Stimulated activated naive CD4-positive, alpha-beta T cell treated with Interleukin-2 at 50 U/mL for 16 hours (primary cell): ENCODE measurements at places on chromosomes 2 and 18.

DNA sequence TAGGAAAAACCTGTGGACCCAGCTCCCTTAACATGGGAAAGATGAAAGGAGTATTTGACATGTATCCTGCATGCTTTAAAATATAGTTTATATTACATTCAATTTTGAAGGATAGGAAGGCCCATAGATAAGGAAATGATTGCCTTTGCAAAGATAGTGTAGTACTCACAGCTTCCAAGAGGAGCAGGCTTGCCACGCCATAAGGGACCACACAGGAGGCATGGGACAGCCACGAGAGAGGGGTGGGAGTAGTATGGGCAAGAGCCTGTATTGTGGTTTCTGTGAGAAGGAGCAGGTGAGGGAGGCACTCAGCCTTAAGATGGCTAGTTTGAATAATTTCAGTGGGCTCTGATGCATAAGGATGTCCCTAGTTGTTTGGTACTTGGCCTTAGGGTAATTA lies 740.3 kb downstream of the SATB2 start:
- no peak for DNase-seq

- no peak for DNase-seq
Observed at GRCh38 chr2:39741871-39742270, 37.2 kb downstream of the THUMPD2 start.

DNA sequence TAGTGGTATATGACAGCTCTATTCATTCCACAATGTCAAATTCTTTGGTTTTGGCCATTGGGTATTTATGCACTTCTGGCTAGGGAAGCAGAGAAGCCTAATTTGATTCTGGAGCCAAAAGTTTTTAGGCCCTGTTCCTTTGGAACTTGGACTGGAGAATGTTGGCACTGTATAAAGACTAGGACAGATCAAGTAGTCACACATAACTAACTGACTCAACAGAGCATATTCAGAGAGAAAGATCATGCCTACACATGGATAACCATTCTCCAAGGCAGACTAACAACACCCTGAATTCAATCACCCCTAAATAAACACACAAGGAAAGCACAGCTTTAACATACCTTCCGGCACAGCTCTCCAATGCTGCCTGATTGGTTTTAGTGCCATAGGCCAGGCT lies 62.9 kb downstream of the ARHGAP15 start:
- DNase-seq = no peak

DNA sequence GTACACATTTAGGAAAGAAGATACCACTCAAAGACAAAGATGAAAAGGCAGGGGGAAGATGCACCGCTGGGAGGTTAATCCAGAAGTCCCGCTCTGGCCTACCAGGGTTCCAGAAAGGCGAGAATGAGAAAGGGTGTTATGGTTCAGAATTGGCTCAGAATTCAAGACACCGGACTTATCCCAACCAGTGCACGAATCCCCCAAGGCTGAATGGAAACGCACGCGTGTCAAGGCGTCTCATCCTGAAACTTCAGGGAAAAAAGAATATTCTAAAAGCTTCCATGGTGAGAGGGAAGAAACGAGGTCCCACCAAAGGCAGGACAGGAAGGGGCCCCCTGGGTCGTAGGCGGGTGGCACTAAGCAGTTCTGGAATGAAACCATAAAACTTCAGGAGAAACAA lies 71.9 kb downstream of the SLC66A2 start:
- DNase-seq = no peak

- no peak for DNase-seq
Observed at GRCh38 chr18:6859676-6860422, 130.3 kb downstream of the ARHGAP28 start.

GRCh38 chr2:39469807-39470206 lies 32.7 kb upstream of the MAP4K3 start:
- no peak for DNase-seq

- no peak for DNase-seq
Observed at GRCh38 chr2:21804151-21804550, 680.4 kb downstream of the TDRD15 start.

DNA sequence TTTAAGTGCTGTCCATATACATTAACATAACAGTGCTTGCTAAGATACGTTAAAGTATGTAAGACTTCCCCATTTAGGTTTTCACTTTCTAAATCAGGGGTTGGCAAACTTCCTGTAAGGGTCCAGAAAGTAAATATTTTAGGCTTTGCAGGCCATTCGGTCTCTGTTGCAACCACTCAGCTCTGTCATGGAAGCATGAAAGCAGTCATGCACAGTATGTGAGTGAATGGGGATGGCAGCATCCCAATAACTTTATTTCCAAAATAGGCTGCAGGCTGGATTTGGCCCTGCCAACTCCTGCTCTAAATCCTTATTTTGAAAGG lies 128.7 kb downstream of the PLA2R1 start:
- no peak for DNase-seq

DNA sequence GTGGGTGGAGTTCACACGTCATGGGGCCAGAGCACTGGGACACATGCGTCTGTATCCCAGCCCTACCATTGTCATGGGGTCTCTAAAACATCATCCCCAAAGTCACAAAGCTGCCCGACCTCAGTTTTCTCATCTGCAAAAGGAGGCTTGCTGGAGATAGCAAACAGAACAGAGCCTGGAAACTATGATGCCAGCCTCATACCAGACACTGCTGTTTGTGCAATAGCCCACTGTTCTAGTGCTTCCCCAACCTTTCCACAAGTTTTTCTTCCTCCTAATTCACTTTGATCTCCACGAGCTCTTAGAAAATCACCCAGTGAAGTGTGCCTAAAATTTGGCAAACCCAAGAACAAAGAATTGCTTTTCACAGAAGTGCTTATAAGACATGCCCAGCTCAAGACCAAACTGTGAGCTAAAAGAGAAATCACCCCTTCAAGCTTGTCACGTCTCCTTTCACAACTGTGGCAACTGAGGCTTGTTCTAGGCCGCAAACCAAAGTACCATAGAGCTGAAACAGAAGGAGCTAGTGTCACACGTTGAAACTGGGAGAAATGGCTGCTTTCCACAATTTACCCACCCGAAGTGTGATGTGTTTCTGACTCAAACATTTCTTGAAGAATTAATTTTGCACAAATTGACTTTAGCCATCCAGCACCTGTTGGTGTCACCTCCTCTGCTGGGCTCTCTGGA lies 162.7 kb upstream of the ID2 start:
- DNase-seq = no peak
